CD4-positive, CD25-positive, alpha-beta regulatory T cell (primary cell): ENCODE measurements at places on chromosomes 1 and 21.

GRCh38 chr1:204507317-204508105, 8.7 kb upstream of the MDM4 start:
- no peak for DNase-seq

DNA sequence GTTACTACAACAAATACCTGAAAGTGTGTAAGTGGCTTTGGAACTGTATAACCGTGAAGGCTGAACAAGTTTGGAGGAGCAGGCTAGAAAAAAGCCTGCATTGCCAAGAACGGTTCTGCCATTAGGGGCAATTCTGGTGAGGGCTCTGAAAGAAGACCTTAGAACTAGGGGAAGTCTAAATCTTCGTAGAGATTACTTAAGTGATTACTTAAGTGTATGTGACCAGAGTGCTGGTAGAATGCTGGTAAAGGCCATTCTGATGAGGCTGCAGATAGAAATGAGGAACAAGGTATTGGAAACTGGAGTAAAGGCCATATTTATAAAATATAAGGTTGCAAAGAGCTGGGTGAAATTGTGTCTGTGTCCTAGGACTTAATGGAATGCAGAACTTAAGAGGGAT, 158.0 kb downstream of the CLIC6 start:
- no peak for DNase-seq

DNA sequence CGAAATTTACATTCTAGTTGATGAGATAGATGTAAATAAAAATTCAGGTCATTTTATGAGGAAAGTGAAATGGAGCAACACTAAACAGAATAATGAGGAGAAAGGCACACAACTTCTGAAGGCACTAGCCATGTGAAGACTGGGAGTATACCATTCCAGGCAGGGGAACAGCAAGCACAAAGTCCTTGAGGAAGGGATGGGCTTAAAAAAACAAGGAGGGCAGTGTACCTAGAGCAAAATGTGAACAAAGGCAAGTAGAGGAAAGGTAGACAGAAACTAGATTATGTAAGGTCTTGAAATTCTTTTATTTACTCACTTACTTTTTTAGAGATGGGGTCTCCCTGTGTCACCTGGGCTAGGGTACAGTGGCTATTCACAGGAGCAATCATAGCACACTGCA, 54.1 kb upstream of the LRIG2 start:
- DNase-seq: no peak

- DNase-seq: no peak
These were observed 109.8 kb upstream of the WARS2 start for GRCh38 chr1:119250299-119250698.

DNA sequence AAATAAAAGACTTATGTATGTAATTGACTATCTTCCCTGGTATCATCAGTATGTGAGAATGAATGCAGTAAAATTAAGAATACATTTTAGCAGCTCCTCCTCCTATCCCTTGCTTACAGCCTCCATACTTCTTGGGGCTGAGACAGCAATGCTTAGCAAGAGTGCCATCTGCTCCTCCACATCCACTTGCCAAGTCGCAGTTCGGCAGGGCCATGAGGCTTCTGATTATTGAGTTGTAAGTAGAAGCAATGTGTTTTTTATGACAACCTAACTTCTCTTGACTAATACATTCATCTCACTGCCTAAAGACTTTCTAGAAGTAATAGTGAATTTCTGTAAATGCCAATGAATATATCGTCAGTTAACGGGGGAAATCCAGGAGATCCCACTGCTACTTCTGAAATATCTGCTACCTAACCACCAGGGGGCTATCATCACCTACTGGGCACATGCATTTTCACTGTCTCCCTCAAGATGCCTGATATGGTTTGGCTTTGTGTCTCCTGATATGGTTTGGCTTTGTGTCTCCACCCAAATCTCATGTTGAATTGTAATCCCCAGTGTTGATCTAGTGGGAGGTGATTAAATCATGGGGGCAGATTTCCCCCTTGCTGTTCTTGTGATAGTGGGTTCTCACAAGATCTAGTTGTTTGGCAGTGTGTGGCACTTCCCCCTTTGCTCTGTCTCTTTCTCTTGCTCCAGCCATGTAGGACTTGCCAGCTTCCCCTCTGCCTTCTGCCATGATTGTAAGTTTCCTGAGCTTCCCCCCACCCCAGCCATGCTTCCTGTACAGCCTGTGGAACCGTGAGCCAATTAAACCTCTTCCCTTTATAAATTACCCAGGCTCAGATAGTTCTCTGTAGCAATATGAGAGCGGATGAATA, 59.6 kb downstream of the EXTL2 start:
- peak; percentile 3 for DNase-seq

DNA sequence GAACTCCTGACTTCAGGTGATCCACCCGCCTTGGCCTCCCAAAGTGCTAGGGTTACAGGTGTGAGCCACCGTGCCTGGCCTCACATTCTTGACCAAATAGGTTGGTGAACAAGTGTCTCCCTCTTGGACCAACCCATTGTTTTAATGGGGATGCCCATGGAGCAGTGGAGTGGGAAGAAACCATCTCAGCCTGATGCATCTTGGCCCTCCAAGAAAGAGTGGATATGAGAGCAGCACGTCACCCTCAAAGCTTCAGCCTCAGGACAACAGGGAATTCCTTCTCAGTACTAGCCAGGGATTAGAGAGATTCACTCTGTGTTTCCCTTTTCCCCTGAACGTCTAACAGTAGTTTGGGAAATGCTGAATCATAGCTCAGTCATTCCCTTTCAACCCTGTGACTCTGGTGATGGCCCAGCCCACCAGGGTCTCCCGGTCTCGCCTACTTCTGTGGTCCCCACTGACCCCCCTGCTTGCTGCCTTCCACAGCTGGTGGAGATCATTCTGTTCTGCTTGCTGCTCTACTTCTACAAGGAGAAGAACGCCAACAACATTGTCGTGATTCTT, 37.4 kb downstream of the NIPAL3 start:
- DNase-seq: no peak

GRCh38 chr1:27789540-27790041, 16.6 kb downstream of the STX12 start:
- DNase-seq: no peak

GRCh38 chr1:157101149-157101548, 1.5 kb upstream of the ETV3L start:
- DNase-seq: no peak

DNA sequence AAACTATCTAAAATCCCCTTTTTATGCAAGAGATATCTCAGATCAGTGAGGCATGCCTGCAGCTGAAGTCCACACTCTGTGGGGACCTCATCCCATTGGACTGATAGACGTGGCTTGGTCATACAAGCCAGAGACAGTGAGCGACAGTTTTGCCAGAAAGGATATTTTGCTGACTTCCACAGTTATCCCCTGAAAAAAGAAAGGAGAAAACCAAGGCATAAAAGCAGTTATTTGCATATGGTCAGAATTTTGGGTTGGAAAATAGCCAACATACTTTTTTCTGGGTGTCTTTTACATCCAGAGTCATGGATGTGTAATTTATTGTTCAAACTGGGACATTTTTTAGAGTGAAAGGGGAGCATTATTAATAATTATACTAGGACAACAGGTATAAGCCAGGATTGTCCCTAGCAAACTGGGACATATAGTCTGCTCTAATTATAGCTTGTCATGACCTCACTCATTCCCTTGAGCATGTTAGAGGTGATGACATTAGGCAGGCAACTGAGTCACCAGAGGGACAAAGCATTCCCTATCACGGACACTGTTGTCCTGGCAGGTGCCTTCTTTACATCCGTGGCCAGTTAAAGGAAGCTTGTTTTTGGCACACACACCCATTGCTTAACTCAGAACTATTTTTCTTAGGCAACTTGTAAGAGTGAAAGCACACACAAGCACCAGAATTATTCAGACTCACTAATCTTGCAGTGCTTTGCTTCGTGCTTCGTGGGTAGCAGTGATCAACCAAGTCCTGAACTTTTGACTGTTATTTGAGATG, 65.5 kb downstream of the PRRX1 start:
- DNase-seq: no peak

DNA sequence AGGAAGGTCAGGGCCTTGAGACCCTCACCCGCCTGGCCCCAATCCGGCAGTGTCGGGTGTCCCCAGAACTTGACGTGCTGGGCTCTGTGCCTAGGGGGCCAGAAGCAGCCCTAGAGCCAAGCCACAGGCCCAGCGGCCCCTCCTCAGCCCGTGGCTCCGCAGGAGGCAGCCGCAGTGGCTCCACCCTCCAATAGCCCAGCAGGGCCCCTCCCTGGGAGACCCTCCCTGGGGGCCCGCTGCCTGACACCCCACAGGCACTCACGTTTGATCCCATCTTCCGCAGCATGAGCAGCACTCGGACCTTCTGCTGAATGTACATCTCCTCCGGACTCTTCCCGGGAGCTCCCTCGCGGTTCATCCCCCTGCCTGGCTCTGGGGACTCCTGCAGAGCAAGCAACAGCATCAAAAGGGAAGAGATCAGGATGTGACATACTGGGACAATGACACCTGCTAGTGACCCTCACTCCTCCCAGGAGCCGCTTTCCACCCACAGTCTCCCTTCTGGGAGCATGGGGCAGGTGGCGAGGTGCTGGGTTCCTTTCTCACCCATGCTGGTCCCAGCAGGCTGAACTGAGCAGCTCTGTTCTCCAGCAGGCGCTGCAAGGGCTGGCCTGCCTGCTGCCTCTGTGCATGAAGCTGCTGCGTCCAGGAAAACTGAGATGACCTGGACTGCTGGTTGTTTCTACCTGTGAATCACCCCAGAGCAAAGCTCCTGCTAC, 38.2 kb downstream of the CTNNBIP1 start:
- DNase-seq: no peak

DNA sequence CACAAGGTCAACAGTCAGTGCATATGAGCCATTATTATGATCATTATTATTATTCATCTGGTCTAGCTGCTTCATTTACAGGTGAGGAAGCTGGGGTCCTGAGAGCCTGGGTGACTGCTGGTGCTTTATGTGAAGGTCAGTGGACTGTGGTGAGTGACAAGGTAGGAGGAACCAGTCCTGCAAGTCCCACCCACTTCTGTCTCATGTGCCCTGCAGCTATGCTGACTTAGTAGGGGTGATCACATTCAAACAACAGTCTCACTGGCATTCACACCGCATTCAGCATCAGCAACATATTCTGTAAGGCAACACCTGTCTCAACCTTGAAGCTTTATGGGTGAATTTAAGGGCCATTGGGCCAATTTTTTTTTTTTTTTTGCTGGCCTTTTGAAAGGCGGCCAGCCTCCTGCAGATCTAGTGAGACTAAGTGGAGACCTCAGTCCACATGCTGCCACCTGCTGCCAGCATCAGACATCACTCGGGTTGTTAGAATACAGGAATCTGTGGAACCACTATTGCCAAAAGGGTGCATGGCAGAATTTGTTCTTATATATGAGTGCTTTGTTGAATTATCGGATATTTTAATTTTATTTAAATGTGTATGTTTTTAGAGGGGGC, 59.9 kb upstream of the CACNA1E start:
- DNase-seq: no peak

- no peak for DNase-seq
These were observed 12.7 kb upstream of the CRNN start for GRCh38 chr1:152426731-152427130.

DNA sequence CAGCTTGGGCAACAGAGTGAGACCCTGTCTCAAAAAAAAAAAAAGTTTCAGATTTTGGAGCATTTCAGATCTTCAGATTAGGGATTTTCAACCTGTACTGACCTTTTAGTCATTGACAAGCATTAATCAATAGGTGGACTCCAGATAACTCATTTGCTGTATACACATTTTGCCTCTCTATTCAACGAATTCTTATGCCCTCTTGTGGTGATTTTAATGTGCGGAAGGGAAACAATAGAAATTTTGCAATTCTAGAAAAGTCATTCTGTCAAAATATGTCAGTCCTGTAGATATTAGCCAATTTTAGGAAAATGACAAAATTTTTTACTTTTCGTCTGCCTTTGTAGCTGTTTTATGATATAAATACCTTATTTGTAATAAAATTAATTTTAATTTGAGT, 11.6 kb upstream of the OR2G2 start:
- DNase-seq: no peak

GRCh38 chr1:205922806-205923205, 20.4 kb downstream of the SLC26A9 start:
- DNase-seq: no peak

- no peak for DNase-seq
These were observed 191.4 kb downstream of the DAB1 start for GRCh38 chr1:57232500-57232899.

GRCh38 chr21:31173881-31174555, 135.7 kb upstream of the KRTAP19-8 start:
- DNase-seq: peak; percentile 76

DNA sequence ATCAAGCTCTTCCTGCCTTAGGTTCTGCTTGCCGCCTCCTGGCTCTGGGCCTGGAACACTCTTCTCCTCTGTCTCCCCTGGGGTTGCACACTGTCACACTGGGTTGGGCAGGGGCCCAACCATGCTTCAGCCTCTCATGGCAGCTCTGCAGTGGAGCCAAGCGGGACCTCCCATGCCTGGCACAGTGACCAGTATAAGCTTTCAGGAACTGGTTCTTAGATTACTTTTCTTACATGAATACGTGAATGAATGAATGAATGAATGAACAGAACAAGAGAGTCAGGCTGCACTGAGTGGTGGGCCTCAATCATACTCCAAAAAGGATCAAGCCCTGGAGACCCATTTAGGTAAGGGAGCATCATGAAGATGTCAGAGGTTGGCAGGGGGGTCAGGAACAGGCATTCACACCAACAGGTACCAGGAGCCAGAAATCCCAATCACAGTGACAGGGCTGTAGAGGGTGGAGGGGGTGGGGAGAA, 30.8 kb upstream of the TMEM125 start:
- DNase-seq: no peak

DNA sequence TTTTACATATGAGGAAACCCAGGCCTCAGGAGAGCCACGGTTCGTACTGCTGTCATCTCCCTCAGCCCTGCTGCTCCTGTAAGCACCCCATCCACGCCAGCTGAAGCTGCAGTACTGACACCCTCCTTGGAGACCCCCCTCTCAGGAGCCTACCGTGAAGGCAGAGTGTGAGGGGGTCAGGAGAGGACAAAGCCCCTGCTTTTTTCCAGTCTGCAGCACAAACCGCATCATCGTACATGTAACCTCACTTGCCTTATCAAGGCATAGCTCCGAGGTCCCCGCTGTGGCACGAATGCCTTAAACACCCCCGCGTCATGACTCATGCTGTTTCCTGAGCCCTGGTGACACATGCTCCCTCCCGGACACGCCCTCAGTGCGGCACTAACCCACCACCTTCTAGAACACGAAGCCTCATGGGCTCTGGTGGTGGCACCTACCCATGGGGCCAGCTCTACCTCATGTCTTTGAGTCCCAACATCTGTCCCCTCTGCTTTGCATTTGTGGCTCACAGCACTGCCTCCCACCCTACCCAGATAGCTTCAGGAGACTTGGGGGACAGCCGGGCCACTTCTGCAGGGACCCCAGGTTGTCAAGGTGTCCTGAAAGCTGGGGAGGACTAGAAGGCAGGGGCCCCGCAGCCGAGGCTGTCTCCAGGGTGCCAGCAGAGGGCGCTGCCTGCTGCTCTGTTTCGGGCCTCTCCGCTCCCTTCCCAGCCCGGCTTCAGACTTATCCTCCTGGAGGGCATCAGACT, 4.9 kb downstream of the SH3BGRL3 start:
- peak; percentile 88 for DNase-seq

- DNase-seq: no peak
These were observed 231.1 kb downstream of the CACNA1E start for GRCh38 chr1:181714428-181714827.
